ENCODE measurements at places on chromosomes 2 and 18.

GRCh38 chr2:85853499-85854165 lies 35.2 kb downstream of the ST3GAL5 start:
- DNase-seq = no peak

GRCh38 chr18:35620765-35621164 lies 39.2 kb downstream of the GALNT1 start:
- DNase-seq = no peak

DNA sequence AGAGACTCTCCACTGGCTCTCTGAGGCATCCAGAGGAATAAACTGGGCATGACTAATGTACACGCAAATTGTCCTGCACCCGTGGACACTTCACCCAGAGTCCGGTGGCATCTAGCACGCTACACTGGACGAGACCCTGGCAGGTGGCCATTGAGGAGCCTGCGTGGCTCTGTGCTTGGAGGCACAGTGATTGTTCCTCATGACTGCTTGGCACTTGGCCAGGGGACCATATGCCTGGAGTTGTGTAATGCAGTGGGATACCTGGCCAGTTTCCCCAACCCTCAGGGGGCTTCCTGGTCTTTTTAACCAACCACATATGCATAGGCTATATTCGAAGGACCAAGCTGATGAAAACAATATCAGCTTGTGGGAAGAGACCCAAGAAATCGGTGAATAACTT lies 66.6 kb downstream of the MTCL1 start:
- DNase-seq = no peak

GRCh38 chr2:138600732-138601457 lies 99.3 kb downstream of the SPOPL start:
- DNase-seq = no peak

GRCh38 chr2:128807317-128807716 lies 488.6 kb upstream of the HS6ST1 start:
- no peak for DNase-seq

- no peak for DNase-seq
Observed at GRCh38 chr2:216802516-216803215, 57.2 kb downstream of the TNP1 start.

DNA sequence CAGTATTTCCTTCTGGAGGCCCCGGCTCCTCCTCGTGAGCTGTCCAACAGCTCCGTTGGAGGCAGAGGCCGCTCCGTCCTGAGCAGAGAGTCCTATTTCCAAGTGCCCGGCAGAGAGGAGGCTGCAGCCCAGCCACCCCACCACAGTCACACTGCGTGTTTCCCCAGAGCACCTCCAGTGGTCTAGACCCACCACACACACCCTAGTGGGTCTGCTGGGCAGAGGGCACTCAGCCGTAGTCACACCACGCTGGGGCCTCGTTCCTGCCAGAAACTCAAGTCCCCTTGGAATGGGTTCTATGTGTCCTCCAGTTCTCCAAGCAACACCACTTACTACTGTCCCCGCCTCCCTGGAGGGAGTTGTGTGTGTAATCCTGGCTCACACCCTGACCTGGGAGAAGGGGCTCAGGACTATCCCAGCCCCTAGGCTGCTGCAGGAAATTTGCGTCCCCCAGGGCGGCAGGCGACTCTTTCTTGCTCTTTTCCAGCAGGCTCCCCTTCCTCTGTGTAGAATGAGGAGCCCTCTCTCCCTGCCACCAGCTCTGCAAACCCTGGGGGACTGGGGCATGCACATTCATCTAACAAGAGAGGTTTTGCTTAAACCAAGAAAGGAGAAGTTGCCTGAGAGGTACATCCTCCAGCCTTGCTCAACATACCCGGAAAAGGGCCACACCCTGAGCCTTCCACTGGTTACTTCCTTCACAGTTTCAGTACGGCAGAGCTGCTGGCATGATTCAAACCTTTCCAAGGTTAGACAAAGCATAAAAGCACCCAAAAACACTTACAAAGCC lies 114.1 kb downstream of the NDUFA10 start:
- DNase-seq = no peak
